ENCODE measurements at places on chromosomes 5 and 9.

- no peak for DNase-seq
These were observed 22.4 kb downstream of the MVB12B start for GRCh38 chr9:126348911-126349550.

GRCh38 chr5:78505860-78506259 is 142.7 kb downstream of the LHFPL2 start:
- no peak for DNase-seq

- no peak for DNase-seq
These were observed 44.0 kb downstream of the ASS1 start for GRCh38 chr9:130488621-130489330.

- peak; percentile 0 for DNase-seq
These were observed 133.1 kb downstream of the DOCK8 start for GRCh38 chr9:347667-348292.

DNA sequence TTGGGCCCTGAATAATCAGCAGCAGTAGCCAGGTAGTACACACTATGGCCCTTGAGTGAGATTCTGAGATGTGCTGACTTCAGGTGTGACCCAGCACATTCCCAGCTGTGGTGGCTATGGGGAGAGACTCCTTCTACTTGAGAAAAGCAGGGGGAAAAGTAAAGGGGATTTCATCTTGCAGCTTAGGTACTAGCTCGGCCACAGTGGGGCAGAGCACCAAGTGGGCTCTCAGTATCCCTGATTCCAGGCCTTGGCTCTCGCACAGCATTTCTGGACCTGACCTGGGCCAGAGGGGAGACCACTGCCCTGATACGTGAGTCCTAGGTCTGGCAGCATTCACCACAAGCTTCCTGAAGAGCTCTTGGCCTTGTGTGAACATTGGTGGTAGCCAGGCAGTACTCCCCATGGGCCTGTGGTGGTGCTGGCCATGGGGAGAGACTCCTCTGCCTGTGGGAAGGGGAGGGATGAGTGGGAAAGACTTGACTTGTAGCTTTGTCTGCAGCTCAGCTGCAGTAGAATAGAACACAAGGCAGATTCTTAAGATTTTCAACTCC is 27.6 kb downstream of the PTGS1 start:
- DNase-seq = no peak

GRCh38 chr9:79604149-79604548 is 32.4 kb downstream of the TLE4 start:
- no peak for DNase-seq

GRCh38 chr5:157484768-157485167 is 24.8 kb downstream of the NIPAL4 start:
- no peak for DNase-seq

DNA sequence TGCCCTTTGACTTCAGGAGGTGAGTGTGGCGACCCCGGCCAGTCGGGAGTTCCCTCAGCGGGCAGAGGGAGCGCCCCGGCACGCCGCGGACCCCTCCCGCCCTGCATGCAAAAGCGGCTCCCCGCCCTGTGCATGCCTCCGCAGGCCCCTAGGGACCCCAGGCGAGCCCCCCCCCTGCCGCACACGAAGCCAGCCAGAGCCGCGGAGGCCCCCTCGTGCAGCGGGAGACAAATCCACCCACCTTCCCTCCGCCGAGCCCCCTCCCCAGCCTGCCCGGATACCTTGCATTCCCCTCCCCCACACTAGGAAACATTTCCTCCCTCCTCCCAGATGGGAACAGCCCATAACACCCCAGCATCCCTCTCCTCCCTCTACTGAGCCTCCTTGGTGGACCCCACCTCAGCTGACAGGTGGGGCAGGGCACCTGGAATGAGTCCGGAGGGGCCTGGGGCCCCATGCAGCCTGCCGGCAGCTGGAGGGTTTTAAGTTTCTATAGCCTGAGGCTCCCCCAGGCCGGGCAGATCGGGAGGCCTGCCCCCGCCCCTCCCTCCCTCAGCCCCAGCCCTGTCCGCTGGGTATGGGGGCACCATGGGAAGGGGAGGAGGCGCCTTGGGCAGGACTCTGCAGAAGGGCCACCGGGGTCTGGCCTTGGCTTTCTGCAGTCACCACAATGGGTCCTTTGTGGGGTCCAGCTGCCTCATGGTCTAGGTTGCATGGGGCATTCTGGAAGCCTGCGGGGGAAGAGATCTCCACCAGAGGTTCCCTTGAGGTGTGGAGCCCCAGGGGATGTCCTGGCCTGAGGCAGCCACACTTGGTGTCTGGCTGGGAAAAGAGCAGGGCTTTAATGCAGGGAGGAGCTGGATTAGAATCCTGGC is 601 bp downstream of the ERGIC1 start:
- DNase-seq = no peak

DNA sequence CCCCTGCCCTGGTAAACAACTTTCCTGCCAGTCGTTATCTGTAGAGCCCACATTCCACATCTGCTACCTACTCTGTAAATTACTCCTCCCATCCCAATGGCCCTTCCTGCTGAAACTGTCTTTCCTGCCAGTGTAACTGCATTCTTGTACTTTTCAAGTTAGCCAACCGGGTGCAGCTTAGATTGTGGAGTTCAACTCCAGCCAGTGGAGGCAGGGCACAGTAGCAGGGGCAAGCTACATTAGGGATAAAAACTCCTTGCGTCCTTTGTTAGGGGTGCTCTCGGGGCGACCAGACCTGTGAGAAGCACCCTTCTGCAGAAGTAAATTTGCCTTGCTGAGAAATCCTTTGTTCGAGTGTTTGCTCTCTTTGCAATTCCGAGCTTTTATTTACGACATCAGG is 639.0 kb upstream of the TYRP1 start:
- DNase-seq = no peak

GRCh38 chr5:65818592-65818991 is 96.6 kb downstream of the NLN start:
- no peak for DNase-seq

GRCh38 chr9:116547729-116548426 is 139.2 kb upstream of the TRIM32 start:
- DNase-seq = no peak

GRCh38 chr9:89212171-89212570 is 33.6 kb upstream of the SHC3 start:
- no peak for DNase-seq

GRCh38 chr5:163585206-163585605 is 79.8 kb downstream of the MAT2B start:
- DNase-seq = peak; percentile 35

DNA sequence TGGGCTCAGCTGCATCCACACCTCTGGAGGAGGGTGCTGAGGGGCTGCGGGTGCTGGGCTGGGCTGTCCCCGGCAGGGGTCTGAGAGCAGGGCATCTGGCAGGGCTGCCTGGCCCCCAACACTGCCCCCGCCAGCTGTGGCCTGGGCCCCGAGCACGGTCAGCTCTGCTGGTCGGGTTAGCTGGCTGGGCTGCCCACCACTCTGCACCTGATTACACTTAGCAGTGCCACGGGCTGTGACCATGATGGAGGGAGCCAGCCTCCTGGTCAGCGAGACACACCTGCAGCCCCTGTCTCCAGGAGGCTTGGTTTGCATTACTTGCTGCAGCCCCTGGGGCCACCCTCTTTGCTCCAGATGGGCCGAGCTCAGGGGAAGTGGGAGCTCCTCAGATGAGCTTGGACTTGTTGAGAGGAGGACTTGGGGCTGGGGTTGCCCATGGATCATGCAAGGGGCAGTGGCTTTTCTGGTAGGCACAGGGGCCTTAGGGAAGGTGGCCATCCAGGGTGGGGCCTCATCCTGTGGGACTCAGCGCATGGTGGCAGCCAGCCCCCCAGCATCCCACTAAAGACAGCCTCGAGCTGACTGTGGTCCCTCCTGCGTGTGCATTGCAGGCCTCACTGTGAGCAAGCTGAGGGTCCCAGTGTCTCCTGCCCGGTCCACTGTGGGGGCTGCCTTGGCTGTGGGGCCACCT is 132.0 kb upstream of the FAM120A start:
- no peak for DNase-seq

DNA sequence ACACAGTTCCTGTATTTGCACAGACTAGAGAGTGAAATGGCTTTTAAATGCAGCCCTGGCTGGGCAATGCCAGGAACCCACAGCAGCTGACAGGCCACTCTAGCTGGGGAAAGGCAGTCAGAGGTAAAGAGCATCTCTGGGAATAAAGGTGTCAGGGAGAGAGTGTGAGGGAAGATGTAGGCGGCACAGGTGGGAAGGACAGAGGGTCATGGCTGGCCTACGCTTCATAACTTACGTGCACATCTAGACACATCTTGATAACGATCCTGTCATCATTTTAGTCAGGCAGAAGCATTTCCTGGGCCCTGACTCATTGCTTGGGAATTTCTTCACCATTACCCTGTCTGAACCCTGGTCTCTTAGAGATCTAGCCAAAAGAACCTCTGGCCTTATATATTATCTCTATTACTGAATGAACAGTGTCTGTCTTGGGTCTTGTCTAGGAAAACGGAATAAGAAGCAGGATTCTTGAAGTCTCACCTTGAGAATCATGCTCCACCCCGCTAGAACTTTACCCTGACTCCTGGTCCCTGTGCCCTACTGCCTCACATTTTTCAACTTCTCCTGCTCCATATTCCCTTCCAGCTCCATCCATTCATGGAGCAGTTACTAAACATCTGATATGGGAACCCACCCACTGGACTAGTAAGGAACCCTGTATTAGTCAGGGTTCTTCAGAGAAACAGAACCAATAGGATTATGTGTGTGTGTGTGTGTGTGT is 106.4 kb upstream of the ELL2 start:
- DNase-seq = peak; percentile 98

GRCh38 chr5:39256477-39257235 is 37.3 kb upstream of the FYB1 start:
- DNase-seq = peak; percentile 49

DNA sequence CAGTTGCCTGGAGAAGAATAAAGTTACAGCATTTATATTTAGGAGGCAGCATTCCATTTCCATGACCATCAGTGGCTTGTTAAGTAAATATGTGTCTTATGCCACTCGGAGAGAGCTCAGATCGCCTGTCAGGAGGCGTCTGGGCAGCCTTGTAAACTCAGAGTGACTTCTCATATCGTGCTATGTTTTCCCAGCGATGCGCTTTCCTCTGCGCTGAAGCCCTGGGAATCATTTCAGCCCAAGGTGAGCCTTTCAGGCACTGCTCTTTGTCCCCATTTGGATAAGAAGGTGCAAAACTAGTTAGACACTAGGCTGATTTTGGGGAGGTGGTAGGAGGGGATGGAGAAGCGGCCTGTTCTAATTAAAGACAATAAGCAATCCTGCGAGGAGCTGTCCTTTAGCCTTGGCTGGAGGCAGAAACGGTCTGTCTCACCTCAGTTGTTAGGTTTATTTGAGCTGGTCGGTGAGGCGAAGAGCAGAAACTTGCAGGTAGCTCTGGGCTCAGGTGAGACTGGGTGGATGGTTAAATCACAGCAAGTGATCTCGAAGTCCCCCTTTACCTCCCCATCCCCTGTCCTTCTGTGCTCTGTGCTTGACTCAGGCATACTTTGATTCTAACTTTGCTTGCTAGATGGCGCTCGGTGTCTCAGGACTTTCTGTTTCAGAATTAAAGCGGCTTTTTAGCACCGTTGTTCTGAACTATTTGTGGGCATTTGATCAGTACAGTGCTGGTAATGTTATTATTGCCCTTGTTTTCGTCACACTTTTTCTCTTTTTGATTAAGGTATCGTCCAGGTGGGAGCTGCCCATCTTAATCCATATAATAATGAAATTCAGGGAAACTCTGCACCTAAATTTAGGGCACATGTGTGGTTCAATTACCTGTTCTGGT is 24.6 kb downstream of the NR2F1 start:
- DNase-seq = no peak

GRCh38 chr9:26142201-26142600 is 464.0 kb upstream of the TUSC1 start:
- no peak for DNase-seq

GRCh38 chr9:120861935-120862334 is 15.1 kb downstream of the PHF19 start:
- no peak for DNase-seq

DNA sequence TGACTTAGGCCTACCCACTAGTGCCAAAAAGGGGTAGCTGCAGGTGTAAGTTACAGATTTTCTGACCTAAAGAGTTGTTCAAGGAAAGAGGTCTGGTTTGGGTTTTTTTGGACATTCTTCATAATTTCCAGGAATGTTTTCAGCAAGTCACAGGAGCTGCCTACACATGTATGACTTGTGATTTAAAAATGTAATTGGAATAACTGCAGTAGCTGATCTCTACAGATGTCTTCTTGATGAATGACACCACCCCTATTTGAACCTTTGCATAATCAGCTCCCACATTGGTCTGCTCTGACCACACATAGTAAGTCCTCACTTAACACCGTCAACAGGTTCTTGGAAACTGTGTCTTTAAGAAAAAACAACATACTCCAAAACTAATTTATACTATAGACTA is 481.4 kb downstream of the RASEF start:
- no peak for DNase-seq

DNA sequence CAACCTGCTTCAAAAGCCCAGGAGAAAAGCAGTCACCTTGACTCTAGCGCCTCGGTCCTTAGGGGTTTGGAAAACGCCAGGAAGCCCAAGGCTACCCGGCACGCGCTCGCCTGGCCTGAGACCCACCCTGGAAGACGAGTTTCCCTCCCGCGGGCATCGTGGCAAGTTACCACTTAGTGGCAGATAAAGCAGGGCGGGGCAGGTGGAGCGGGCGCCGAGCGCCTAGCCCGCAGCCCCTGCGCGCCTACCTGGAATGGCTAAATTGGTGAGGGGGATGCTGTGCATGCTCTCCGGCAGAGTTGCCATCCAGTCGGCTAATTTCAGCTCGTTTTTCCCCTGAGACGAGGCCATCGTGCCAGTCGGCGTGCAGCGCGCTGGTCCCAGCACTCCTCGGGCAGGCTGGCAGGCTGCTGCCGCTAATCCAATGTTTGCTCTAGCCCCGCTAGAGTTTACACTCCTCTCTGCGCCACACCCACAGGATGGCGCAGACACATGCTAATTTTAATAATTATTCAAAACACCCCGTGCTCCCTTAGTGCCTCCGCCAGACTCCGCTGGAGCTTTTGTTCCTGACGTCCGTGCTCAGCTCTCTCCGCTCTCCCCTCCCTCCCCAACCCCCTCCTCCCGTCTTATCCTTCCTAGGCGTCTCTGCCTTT is at the start of gene PLCXD3:
TSS of gene PLCXD3 (minus strand) at position 426 of the 656 bp plus-strand sequence. CDS start at position 351, 75 bp downstream.
- DNase-seq = no peak

DNA sequence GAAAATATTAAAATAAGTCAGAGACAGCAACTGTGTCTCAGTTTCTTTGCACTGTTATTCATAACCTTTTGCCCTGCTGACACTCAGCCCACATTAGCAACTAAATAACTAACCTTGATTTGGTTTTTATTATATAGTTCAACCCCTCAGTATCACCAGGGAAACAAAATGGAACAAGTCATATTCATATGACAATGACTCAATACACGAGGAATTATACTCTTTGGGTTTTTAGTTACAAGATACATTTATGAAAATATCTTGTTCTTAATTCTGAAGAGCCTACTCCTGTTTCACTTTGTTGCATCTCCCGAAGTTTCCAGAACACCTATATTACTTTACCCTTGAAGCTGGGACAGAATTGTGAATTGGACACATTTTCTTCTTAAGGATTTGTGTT is 845.4 kb downstream of the EFNA5 start:
- DNase-seq = no peak

DNA sequence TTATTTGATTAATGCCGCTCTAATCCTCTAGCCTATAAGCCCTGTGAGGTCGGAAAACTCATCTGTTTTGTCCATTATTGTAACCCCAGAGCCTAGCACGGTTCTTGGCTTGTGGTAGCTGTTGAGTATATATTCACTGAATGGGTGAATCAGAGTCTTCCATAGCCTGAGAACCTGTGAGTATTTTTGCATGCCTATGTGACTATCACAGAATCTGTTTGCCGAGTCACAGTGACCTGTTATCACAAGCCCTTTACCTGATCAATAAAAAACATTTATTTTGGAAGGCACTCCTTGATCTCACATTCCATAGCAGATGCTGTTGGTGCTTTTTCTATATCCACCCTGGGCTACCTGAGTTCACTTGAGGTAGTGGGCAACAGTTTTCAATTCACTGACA is 125.0 kb upstream of the STC2 start:
- DNase-seq = no peak

All from SW 1271 (cell line).